Neural crest cell (in vitro differentiated cells): ENCODE measurements at places on chromosomes 3 and 15. TPM values are rescaled to one million over a fixed set of nuclear protein-coding genes. Genes with fewer than 3 reads are reported as not detected.

Gene GNB4
- 36.7 and 37.3 TPM in 2 replicates for total RNA-seq

- peaks cover 23% of the 10 kb centered on the region for H3K4me1 ChIP-seq
- H3K36me3 ChIP-seq: no peaks in the 10 kb centered on the region
- no peak for DNase-seq
- H3K27me3 ChIP-seq: no peaks in the 10 kb centered on the region
- H3K27ac ChIP-seq: no peak overlapping the region
These were observed 435.3 kb downstream of the TUSC7 start for GRCh38 chr3:117144853-117145252.

GRCh38 chr3:127783642-127784160 is 38.6 kb downstream of the MGLL start:
- no peaks in the 10 kb centered on the region for H3K27me3 ChIP-seq
- no peak overlapping the region for H3K4me3 ChIP-seq
- no peak for DNase-seq
- H3K4me1 ChIP-seq: peaks cover 40% of the 10 kb centered on the region
- no peaks in the 10 kb centered on the region for H3K36me3 ChIP-seq

Gene HACL1
- 14.0 and 16.3 TPM in 2 replicates for total RNA-seq

- no peaks in the 10 kb centered on the region for H3K27me3 ChIP-seq
- H3K4me1 ChIP-seq: peaks cover 46% of the 10 kb centered on the region
These were observed 37.3 kb downstream of the NKIRAS1 start for GRCh38 chr3:23879485-23879884.

Gene IL12A
- total RNA-seq: 0.30 and 0.54 TPM in 2 replicates

GRCh38 chr3:87949879-87950208 is 109.0 kb downstream of the CGGBP1 start:
- no peaks in the 10 kb centered on the region for H3K27me3 ChIP-seq
- no peak overlapping the region for H3K27ac ChIP-seq
- H3K36me3 ChIP-seq: no peaks in the 10 kb centered on the region
- no peak overlapping the region for H3K4me3 ChIP-seq
- no peaks in the 10 kb centered on the region for H3K4me1 ChIP-seq

DNA sequence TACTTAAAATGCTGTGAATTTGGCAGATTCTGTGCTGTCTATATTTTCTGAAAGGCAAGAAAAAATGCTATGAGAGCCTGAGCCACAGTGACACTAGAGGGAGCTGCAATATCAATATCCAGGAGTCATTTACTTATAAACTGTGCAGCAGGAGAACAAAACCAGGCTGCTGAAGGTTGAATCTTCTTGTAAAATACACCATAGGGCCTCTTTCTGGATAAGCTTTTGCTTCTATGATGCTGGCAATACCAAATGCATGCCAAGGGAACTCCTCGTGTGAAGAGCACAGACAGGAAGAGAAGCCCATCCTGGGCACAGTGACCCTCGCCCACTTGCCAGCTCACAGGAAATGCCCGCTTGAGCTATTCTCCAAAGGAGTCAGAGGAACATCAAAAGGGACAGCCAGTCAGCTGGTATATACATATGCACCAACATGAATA is 48.0 kb upstream of the TSPAN3 start:
- no peak overlapping the region for H3K4me3 ChIP-seq
- DNase-seq: peak; percentile 26
- H3K36me3 ChIP-seq: no peaks in the 10 kb centered on the region
- no peaks in the 10 kb centered on the region for H3K27me3 ChIP-seq
- peaks cover 5% of the 10 kb centered on the region for H3K4me1 ChIP-seq
- no peak overlapping the region for H3K27ac ChIP-seq

DNA sequence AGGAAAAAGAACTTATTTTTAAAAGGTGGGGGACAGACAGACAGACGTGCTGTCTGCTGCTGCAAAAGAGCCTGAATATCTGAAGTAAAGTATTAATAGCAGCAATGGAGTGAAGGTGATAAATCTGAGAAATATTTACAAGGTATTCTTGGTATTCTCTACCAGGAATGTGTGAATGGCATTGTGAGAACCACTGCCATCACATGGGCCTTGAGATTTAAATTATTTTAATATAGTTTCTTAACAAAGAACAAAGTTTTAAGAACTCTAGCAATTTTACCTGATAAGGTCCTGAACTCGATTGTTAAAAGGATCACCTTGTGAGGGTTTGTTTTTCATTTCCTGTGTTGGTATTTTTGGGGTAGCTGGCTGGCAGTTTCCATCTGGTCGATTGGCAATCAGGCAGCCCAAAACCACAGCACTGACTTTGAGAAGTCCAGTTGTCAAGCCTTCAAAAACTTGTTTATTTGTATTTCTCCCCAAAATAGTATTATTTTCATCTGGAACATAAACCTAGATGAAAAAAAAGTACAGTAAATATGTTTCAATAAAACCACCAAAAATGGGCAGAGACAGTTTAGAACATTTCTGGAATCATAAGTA is 97.3 kb downstream of the ISL2 start:
- H3K36me3 ChIP-seq: peaks cover 9% of the 10 kb centered on the region
- DNase-seq: no peak
- H3K27ac ChIP-seq: no peak overlapping the region
- H3K27me3 ChIP-seq: no peaks in the 10 kb centered on the region

- H3K36me3 ChIP-seq: no peaks in the 10 kb centered on the region
- no peak for DNase-seq
- H3K27ac ChIP-seq: no peak overlapping the region
These were observed 338.1 kb upstream of the ARHGEF26 start for GRCh38 chr3:153783106-153783505.

Gene TMED3
- 34.4 and 35.8 TPM in 2 replicates for total RNA-seq

Gene IDH2
- total RNA-seq: 214 and 218 TPM in 2 replicates

Gene TMEM212
- total RNA-seq: not detected in 2 replicates

DNA sequence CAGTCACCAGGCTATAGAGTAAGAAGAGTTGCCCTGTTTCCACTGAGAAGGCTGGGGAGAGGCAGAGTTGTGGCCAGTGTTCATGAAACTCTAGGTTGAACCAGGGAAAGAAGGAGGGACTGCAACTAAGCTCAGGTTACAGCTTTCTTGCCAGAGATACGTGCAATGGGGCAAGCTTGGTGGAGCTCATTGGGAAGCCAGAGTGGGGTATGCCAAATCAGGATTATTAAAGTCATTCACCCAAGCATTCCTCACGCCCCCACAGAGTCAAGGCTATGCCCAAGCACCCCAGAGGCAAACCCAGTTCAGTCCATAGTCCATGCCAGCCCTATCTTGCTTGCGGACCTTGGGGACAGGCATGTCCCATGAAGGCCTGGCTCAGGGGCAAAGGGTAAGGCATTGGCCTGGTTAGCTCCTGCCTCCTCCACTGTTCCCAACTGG is 17.6 kb downstream of the SLC6A20 start:
- no peak overlapping the region for H3K27ac ChIP-seq
- H3K27me3 ChIP-seq: peaks cover 2% of the 10 kb centered on the region
- H3K4me1 ChIP-seq: no peaks in the 10 kb centered on the region
- DNase-seq: no peak
- no peaks in the 10 kb centered on the region for H3K36me3 ChIP-seq

Gene PCSK6
- total RNA-seq: 4.5 and 5.4 TPM in 2 replicates

DNA sequence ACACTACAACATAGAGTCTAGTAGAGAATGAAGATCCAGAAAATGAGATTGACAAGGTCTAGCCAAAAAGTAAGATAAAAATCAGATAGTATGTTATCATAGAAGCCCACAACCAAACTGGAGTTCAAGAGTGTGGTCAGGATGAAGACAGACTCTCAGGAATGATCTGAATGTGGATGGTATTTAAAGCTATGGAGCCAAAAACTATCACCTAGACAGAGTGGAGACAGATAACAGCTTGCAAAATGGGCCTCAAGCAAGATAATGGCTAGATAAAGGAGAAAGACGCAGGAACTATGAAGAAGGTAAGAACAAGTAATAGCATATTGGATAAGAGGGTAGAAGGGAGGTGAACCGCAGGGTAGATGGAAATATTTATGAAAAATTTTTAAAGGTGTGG is 35.4 kb downstream of the ZMAT3 start:
- no peak overlapping the region for H3K4me3 ChIP-seq
- no peak overlapping the region for H3K27ac ChIP-seq
- DNase-seq: no peak
- no peaks in the 10 kb centered on the region for H3K27me3 ChIP-seq
